ENCODE measurements at places on chromosomes 3 and 15.

- peak; percentile 86 for DNase-seq
Measured at GRCh38 chr3:136728918-136729317, 23.3 kb downstream of the STAG1 start.

- no peak for DNase-seq
Measured at GRCh38 chr15:72616491-72617210, 37.8 kb upstream of the GOLGA6B start.

GRCh38 chr15:53872410-53872809 is 105.8 kb upstream of the UNC13C start:
- no peak for DNase-seq

DNA sequence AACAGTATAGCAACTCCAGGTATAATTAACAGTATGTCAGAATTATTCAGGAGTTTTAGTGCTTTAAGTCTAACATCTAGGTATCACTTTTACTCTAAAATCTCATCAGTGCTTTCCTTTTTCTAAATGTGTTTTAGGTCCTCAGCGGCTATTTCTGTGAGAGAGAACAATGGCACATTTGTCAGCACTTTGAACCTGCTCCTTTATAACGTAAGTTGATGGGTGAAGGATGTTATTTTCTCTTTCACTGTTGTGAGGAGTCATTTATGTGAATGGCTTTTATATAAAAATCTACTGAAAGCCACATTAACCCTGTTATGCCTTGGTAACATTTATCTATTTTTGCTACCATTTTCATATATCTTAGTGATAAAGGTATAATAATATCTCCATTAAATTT is 22.8 kb downstream of the ZPLD1 start:
- no peak for DNase-seq

- DNase-seq: no peak
Measured at GRCh38 chr3:154273381-154273780, 50.9 kb downstream of the DHX36 start.

DNA sequence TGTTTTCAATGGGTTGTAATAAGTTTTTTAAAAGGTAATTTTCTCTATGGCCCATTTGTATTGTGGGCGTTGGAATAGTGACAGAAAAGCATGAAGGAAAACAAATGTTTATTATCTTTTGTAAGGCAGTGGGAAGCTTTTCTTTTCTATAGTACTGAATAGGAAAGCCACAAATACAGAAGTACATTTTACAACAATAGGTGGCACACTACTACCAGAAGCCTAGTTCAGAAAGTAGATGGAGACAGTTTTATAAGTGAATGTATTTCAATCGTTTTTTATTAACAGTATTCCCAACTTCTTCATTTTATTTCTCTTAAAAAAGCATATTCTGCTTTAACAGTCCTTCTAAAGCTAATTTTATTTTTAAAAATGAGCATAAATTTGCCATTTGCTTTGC is 296.7 kb downstream of the PTPRG start:
- DNase-seq: peak; percentile 29

GRCh38 chr3:144127700-144128099 is 156.1 kb downstream of the DIPK2A start:
- DNase-seq: no peak

- no peak for DNase-seq
Measured at GRCh38 chr3:177145381-177145780, 51.9 kb downstream of the TBL1XR1 start.

GRCh38 chr3:42653560-42654330 is at the start of gene ZBTB47:
Gene ZBTB47 (plus strand): TSS chr3:42653697. CDS start chr3:42658356, 4,659 bp downstream.
- DNase-seq: no peak

GRCh38 chr3:41583014-41583413 is 378.9 kb downstream of the ULK4 start:
- no peak for DNase-seq

GRCh38 chr15:33551860-33552259 is 241.1 kb downstream of the RYR3 start:
- no peak for DNase-seq

GRCh38 chr3:16839271-16840100 is 45.3 kb upstream of the PLCL2 start:
- no peak for DNase-seq

- peak; percentile 26 for DNase-seq
Measured at GRCh38 chr3:118932822-118933558, 101.7 kb downstream of the IGSF11 start.

GRCh38 chr3:152641198-152641597 is 193.7 kb upstream of the P2RY1 start:
- DNase-seq: no peak

- peak; percentile 73 for DNase-seq
Measured at GRCh38 chr3:125990253-125990970, 21.4 kb downstream of the ROPN1B start.

DNA sequence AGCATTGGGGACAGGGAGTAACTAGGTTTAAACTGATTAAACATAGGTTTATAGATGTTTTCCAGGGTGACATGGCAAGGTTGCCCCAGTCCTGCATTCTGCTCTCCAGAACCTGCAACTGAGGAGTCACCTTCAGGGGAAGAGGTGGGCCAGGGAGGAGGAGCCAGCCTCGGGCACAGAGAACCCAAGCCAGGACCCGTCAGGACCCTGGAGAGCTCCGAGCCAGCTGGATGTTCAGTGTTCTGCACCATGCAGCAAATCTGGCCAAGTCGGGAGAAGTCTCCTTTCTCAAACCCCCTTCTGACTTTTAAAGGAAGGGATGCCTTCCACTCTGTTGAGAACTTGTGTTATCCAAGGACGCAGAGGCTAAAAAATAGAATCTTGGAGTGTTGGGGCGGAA is 62.1 kb upstream of the SLC6A11 start:
- DNase-seq: peak; percentile 13

GRCh38 chr15:78255421-78256043 is 8.8 kb upstream of the DNAJA4 start:
- no peak for DNase-seq

GRCh38 chr3:64029287-64029686 is 6.0 kb upstream of the PSMD6 start:
- DNase-seq: no peak

DNA sequence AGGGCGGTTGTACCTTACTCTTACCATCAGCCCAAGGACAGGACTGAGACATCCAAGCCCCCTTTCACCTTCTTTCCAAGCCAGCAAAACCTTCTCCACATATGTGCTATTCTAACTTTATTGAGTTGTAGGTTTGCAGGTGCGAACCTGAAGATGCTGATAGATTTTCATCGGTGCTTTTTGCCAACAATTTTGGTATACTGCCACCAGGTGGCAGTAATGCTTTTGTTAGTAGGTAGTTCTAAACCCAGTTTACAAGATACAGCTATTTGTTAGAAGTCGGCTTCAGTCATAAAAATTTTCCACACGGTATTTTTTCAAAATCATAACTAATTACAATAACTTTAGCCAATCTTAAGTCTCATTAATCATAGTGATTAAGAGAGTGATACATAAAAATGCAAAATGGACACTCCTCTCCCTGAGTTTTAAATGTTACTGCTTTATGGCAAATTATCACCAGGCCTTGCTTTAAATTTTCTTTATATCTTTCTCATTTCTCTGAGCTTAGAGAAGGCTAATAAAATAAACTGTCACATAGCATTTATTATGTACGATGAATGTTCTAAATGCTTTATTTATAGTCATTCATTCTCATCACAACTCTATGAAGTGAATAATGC is 636 bp downstream of the TBC1D21 start:
- DNase-seq: peak; percentile 42

DNA sequence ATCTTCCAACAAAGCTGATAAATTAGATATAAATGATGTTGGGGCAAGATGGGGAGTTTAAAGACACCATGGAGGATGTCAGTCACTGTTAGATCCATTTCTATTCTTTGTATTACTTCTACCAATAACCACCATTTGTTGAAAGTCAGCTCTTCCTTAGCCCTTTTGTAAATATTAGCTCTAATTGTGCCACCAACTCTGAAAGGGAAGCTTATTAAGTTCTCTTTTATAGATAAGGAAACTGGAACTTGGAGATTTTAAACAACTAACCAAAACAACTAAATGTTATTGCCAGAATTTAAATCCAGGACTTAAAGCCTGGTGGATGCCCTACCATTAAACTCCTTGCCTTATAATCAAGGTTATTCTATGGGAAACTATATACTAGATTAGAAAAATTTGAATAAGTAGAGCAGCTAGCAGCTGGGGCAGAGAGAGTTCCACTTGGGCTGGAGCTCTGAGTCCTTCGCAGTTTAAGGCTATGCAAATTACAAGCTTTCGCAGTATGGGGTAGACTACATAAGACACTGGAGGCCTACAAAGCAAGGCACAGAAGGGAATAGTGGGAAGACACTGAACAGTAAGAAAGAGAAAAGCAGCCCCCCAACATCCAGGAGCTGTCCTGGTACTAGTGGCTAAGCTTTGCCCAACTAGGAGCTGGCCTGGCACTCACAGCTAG is 52.6 kb downstream of the TM4SF18 start:
- no peak for DNase-seq

- no peak for DNase-seq
Measured at GRCh38 chr3:171895900-171896299, 52.8 kb downstream of the TMEM212 start.

- DNase-seq: no peak
Measured at GRCh38 chr3:183954875-183955274, 62.8 kb downstream of the ABCC5 start.

DNA sequence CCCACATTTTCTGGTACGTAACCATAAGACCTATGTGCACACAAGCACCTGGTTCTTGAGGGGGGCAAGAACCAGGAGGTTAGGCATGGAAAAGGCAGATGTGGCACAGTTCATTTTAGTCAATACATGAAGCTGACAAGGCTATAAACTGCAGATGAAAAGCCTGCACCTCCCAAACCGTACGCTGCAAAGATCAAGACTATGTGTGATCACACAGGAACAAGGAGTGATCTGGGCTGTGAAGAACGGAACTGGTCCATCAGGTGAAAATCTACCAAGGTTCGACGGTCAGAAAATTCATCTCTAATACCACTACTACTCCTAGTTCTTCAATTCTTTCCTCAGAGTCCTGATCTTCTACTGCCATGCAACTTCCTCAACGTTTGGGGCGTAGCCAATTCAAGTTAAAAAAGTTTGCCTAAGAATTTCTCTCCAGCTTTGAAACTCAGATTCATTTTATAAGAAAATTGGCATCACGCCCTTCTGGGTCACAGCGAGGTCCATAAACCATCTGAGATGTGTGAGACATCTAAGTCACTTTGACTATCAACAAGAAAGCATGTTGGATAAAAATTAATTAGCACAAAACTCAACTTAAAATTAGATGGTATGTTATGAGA is 41.9 kb downstream of the PLD1 start:
- no peak for DNase-seq

DNA sequence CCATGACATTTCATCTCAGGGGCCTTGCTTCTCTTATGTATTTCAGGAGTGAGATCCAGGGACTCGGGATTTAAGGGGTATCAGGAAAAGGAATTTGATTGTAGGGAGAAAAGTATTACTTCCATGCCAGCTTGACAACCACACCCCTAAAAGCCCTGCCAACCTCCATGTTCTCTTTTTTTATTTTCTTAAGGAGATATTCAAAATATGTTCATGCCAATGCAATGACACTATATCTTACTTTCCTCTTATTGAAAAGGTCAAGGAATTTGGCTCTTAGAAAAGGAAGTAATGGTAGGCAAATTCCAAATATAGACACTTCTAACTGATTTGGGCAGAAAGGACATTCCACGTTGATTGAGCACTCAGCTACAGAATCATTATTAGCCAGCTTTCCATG is 407.5 kb upstream of the NECTIN3 start:
- no peak for DNase-seq

- DNase-seq: no peak
Measured at GRCh38 chr3:127784283-127784682, 38.0 kb downstream of the MGLL start.

- DNase-seq: no peak
Measured at GRCh38 chr3:189624130-189624529, 7.1 kb upstream of the TP63 start.

GRCh38 chr15:48680841-48681240 is 35.3 kb upstream of the FBN1 start:
- DNase-seq: no peak

DNA sequence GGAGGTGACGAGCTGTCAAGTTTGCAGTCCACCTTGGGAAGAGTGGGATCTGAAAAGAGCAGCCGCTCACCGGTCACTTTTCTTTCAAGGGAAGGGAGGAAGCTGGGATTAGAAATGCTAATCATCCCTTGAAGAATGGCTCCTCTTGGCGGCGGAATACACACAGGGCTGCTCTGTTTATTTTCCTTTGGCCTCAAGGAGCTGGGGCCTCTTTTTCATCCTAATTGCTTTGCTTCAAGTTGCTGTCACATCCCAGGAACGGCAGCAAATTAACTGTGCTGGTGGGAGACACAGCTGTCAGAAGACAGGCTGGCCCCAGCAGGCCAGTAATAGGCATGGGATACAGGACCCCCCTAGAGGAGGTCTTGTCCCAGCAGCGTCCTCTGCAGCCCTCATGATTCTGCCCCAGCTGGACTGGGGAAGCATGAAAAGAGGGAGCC is 6.7 kb downstream of the KBTBD13 start:
- no peak for DNase-seq

- DNase-seq: no peak
Measured at GRCh38 chr3:14307656-14308302, 94.6 kb upstream of the SLC6A6 start.

- no peak for DNase-seq
Measured at GRCh38 chr3:44019736-44020135, 221.9 kb upstream of the TOPAZ1 start.

- no peak for DNase-seq
Measured at GRCh38 chr15:69997161-69997485, 100.6 kb downstream of the TLE3 start.

- DNase-seq: no peak
Measured at GRCh38 chr3:144085964-144086363, 114.3 kb downstream of the DIPK2A start.

DNA sequence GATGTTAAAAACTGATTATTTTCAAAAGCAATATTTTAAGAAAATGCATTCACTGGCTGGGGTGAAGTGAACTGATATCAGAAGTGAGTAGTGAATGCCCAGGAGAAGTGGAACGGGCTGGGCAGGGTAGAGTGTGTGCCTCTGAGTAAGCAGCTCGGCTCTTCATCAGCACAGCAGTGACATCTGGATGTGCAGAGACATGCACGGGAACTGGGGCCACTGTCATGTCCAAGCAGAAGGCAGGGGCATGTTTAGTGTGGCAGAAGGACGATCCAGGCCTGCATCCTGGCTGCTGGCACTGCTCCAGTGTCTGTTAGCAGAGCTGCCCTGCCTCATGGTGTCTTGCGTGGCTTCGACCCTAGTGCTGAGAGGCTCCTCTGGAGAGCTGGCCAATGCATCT is 305.6 kb upstream of the LRRFIP2 start:
- DNase-seq: no peak

- DNase-seq: peak; percentile 100
Measured at GRCh38 chr15:100721758-100722550, 119.6 kb downstream of the ASB7 start.

DNA sequence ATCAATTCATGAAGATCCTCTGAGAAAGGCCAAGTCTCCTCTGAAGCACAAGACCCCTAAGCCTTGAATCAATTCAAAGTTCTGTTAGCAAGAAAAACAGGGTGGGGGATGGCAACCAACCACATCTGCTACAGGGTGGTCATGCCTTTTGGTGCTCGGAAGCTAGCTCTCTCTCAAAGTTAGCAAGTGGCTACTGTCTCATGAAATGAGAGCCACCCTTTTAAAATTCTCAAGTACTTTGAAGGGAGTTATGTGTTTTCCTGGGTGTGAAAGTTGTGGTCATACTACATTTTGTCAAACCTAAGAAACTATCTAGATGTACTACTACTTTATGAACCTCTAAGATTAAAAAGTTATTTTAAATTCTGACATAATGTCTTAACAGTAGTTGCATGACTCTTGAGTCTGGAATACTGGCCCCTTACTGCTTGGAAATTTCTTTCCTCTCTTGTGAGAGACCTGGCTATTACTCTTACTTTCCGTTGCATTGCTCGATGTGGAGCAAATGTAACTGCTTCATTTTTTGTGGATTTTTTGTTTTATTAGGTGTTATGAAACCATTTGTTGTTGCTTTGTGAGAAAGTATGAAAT is 116.1 kb downstream of the CHST2 start:
- DNase-seq: no peak
